Psoas muscle (tissue), 8 donors: ENCODE measurements at places on chromosomes 1 and 21. TPM values are rescaled to one million over a fixed set of nuclear protein-coding genes. Genes with fewer than 3 reads are reported as not detected.

Gene FBXO2
- 1.2 TPM for total RNA-seq

Gene PYHIN1
- 0.32 TPM for total RNA-seq

Gene KCNC4
- 5.9 TPM for total RNA-seq

DNA sequence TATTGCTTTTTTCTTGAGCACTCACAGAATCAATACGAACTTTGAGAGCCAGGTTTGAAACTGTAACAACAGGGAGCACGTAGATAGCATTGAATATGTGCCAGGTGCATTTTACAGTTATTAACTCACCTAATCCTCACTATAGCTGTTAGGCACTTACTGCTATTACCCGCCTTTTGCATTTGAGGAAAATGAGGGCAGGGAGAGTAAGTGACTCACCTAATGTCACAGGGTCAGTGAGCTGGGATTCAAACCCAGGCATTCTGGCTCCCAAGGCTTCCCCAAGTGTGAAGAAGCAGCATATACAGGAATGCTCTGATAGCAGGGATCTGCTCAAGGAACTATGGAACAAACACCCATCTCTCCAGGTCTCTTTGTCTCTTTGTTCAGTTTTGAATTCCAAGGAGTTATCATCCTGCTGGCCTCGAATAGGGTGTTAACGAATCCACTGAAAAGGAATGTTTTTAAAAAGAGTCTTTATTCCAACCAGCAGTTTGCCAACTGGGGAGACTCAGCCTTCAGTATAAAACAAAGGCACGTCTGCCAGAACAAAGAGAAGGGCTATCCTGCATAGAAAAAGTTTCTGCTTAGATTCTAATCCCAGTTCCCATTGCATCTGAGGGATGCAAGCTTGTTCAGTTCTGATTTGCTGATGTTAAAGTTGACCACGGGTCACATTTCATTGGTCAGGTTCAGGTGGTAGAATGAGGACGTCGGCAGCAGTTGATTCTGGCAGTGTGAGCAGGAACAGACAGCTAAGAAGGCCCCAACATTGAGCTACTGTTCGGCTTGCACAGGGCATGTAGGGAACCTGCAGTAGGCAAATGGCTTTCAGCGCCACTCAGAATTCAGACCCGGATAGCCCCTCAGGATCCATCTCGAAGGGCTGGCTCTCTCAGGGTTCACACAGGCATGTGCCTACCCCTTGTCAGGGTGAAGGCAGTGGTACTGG, 22.1 kb downstream of the TRIM67 start:
- no peaks in the 10 kb centered on the region for H3K4me1 ChIP-seq
- H3K4me3 ChIP-seq = no peak overlapping the region
- no peak for DNase-seq
- H3K27me3 ChIP-seq = peaks cover 38% of the 10 kb centered on the region
- H3K27ac ChIP-seq = no peak overlapping the region

Gene PARP1
- 53.2 TPM for total RNA-seq

DNA sequence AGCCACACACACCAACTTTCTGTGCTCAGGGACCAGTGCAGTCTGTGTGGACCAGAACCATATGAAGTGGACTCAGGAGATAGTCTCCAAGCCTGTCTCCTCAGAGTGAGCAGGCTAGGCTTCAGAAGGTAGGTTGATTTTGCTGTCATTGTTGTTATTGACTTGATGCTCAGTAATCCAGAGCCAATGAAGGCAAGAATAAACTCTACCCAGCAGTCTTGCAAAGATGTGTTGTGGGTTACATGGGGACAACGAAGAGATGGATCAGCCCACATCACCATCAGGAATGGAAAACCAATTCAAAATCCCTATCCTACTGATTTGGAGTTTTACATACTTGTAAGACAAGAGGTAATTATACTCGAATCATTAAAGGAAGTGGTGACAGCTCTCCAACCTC, 37.4 kb downstream of the PHC2 start:
- H3K27ac ChIP-seq = peak overlapping the region; percentile 5
- no peak overlapping the region for H3K4me3 ChIP-seq
- H3K36me3 ChIP-seq = no peaks in the 10 kb centered on the region
- H3K4me1 ChIP-seq = peaks cover 33% of the 10 kb centered on the region
- no peak for DNase-seq

- H3K27me3 ChIP-seq = no peaks in the 10 kb centered on the region
- H3K4me1 ChIP-seq = no peaks in the 10 kb centered on the region
- no peak for DNase-seq
- H3K4me3 ChIP-seq = no peak overlapping the region
- no peaks in the 10 kb centered on the region for H3K36me3 ChIP-seq
- H3K27ac ChIP-seq = no peak overlapping the region
Observed at GRCh38 chr1:179516976-179517705, 58.6 kb downstream of the NPHS2 start.

GRCh38 chr1:14017531-14017961, 317.6 kb downstream of the PRDM2 start:
- H3K4me3 ChIP-seq = no peak overlapping the region
- H3K4me1 ChIP-seq = no peaks in the 10 kb centered on the region
- H3K36me3 ChIP-seq = no peaks in the 10 kb centered on the region
- DNase-seq = no peak

GRCh38 chr1:67227196-67227595, 60.9 kb downstream of the IL23R start:
- peaks cover 3% of the 10 kb centered on the region for H3K27me3 ChIP-seq
- H3K27ac ChIP-seq = no peak overlapping the region
- H3K36me3 ChIP-seq = no peaks in the 10 kb centered on the region
- H3K4me1 ChIP-seq = no peaks in the 10 kb centered on the region
- H3K4me3 ChIP-seq = no peak overlapping the region

- peak; percentile 73 for DNase-seq
- H3K27ac ChIP-seq = peak overlapping the region; percentile 99
- peaks cover 37% of the 10 kb centered on the region for H3K4me1 ChIP-seq
- H3K4me3 ChIP-seq = peak overlapping the region; percentile 91
- H3K36me3 ChIP-seq = peaks cover 6% of the 10 kb centered on the region
Observed at GRCh38 chr1:231421546-231421970, 529 bp downstream of the EGLN1 start.

Gene IL12RB2
- total RNA-seq = 9.5 TPM

- H3K4me1 ChIP-seq = no peaks in the 10 kb centered on the region
- H3K27me3 ChIP-seq = no peaks in the 10 kb centered on the region
- H3K36me3 ChIP-seq = no peaks in the 10 kb centered on the region
- H3K4me3 ChIP-seq = no peak within 1 kb of the TSS
- DNase-seq = no peak
Observed at GRCh38 chr1:158554352-158554751, at the start of gene OR6Y1. Gene OR6Y1, minus strand, starts transcription at chr1:158554405. Its CDS starts 6,300 bp downstream, at chr1:158548105.

DNA sequence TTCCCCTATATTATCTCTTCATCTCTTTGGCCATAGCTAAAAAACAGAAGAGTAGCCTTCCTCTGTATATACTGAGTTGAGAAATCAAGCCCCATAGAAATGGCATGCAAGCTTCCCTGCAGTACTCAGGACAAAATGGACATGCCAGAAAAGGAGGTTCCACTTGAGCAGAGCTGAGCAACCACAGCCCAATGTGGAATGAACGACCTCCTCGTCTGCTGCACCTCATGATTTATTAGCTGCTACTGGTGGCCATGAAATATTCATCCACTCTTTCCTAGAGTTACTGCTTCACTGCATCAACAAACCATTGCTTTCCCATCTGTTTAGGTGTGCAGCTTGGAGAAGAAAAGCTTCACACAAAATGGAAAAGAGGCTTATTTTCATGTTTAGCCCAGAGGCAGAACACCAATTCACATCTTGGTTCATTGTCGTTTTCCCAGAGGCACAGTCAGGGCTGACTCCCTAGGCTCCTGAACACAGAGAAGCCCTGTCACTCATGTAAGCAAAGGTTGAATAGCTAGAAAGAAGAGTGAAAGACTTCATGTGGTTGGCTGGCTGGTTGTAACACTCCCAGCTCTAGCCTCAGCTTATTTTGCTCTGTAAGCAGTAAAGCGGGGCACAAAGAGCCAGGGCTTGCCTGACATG, 148.0 kb downstream of the TSEN15 start:
- DNase-seq = no peak
- no peak overlapping the region for H3K4me3 ChIP-seq
- H3K4me1 ChIP-seq = no peaks in the 10 kb centered on the region
- H3K27me3 ChIP-seq = no peaks in the 10 kb centered on the region
- H3K36me3 ChIP-seq = no peaks in the 10 kb centered on the region

DNA sequence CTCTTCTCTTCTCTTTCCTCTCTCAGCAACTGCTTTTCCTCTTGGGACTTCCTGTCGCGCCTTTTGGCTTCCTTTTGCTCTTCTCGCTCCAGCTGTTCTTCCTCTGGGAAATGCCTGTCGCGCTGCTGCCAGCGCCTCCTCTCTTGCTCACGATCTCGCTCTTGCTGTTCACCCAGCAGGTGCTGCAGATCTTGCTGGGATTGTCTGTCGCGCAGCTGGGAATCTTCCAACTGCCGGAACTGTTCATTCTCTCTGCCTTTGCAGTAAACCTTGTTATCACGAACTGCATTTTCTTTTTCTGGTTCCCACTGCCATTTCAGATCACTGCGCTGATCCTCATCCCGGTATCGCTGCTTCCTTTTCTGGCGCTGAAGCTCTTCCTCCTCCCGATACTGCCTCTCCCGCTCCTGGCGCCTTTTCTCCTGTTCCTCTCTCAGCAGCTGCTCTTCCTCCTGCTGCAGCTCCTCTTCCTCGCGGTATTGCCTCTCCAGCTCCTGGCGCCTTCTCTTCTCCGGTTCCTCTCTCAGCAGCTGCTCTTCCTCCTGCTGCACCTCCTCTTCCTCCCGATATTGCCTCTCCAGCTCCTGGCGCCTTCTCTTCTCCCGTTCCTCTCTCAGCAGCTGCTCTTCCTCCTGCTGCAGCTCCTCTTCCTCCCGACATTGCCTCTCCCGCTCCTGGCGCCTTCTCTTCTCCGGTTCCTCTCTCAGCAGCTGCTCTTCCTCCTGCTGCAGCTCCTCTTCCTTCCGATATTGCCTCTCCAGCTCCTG, 5.8 kb downstream of the TCHH start:
- H3K4me1 ChIP-seq = no peaks in the 10 kb centered on the region
- no peak for DNase-seq
- H3K27me3 ChIP-seq = peaks cover 44% of the 10 kb centered on the region
- no peak overlapping the region for H3K27ac ChIP-seq
- peak overlapping the region; percentile 56 for H3K4me3 ChIP-seq
- H3K36me3 ChIP-seq = no peaks in the 10 kb centered on the region

Gene DNAJC6
- 2.2 TPM for total RNA-seq

DNA sequence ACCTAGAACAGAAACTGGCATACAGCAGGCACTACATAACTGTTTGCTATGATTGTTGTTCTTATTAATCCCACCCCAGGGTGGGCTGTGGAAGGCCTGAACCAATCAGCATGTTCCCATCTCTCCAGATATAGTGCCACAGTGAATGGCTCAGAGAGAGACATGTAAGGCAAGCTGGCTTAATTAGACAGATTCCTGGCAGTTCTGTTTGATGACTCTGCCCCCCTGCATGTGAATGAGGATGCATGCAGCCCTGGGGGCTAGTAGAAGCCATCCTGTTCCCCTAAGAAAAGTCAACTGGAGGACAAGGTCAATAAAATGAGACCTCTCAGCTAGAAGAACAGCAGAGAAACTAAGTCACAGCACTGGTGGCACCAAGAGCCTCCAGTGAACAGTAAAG, 130.3 kb downstream of the GLIS1 start:
- no peak for DNase-seq
- H3K36me3 ChIP-seq = no peaks in the 10 kb centered on the region
- H3K4me1 ChIP-seq = no peaks in the 10 kb centered on the region
- no peak overlapping the region for H3K4me3 ChIP-seq

DNA sequence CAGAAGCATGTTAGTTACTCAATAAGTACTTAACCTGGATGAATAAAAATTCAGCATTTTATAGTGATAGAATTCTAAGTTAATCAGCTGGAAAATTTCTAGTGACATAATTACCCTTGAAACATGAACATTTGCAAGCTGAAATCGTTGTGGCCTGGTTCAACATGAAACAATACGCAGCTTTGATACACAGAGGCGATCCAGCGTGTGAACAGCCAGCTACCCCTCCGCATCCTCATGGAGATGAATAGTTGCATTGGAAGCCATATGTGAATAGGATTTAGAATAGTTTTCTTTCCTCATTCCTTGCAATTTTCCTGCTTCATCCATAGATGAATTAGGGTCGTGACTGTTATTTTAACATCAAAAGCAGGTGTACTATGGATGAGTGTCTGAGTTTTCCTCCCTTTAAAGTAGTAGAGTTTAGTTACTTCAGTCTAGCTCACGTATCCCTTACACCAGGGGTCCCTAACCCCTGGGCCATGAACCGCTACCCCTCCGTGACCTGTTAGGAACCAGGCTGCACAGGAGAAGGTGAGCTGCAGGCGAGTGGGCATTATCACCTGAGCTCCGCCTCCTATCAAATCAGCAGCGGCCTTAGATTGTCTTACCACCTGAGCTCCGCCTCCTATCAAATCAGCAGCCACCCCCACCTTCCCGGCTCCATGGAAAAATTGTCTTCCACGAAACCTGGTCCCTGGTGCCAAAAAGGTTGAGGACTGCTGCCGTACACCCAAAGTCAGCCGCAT, 6.2 kb upstream of the TARBP1 start:
- H3K27ac ChIP-seq = no peak overlapping the region
- no peak for DNase-seq
- peaks cover 8% of the 10 kb centered on the region for H3K4me1 ChIP-seq

Gene OR1C1
- not detected for total RNA-seq

GRCh38 chr1:41681331-41682098, 197.0 kb upstream of the EDN2 start:
- DNase-seq = no peak
- no peak overlapping the region for H3K4me3 ChIP-seq
- H3K4me1 ChIP-seq = peaks cover 6% of the 10 kb centered on the region
- no peaks in the 10 kb centered on the region for H3K27me3 ChIP-seq
- no peaks in the 10 kb centered on the region for H3K36me3 ChIP-seq
- no peak overlapping the region for H3K27ac ChIP-seq

DNA sequence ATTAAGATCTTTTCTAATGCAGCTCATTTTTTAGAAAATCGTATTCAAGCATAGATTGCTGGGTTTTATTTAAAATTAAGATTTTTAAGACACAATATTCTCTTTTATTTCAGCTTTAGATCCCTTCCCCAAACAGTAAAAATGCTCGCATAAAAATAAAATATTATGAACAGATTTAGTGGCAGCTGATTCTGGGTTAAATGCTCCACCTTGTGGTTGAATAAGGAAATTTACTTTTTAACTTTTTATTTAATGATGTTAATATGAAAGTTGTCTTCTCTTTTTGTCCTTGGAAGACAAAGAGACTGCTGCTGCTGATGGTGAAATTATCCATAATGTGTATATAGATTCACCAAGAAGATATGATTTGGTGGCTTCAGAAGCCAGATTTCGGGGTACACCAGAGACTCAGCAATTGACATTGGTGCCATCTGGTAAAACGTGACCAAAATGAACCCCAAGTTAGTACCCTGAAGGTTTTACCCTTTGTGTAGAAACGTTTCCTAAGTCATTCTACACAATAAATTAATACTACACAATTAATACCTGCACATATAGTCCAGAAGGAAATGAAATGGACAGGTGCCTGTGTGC, 128.0 kb downstream of the ADAMTS1 start:
- no peaks in the 10 kb centered on the region for H3K36me3 ChIP-seq
- no peak overlapping the region for H3K4me3 ChIP-seq
- H3K27ac ChIP-seq = no peak overlapping the region
- no peaks in the 10 kb centered on the region for H3K27me3 ChIP-seq
- no peak for DNase-seq
- H3K4me1 ChIP-seq = peaks cover 8% of the 10 kb centered on the region

- no peaks in the 10 kb centered on the region for H3K4me1 ChIP-seq
- H3K36me3 ChIP-seq = no peaks in the 10 kb centered on the region
- no peak overlapping the region for H3K4me3 ChIP-seq
Observed at GRCh38 chr1:119310301-119310700, 58.3 kb upstream of the HAO2 start.

GRCh38 chr1:214380396-214380795, 99.4 kb downstream of the SMYD2 start:
- H3K27ac ChIP-seq = no peak overlapping the region
- H3K27me3 ChIP-seq = no peaks in the 10 kb centered on the region
- H3K36me3 ChIP-seq = peaks cover 10% of the 10 kb centered on the region
- H3K4me1 ChIP-seq = no peaks in the 10 kb centered on the region
